ENCODE measurements at places on chromosomes 6 and 20.

GRCh38 chr20:1283522-1284510, 17.7 kb downstream of the SNPH start:
- no peak for DNase-seq

- no peak for DNase-seq
These were observed 62.6 kb downstream of the PRPH2 start for GRCh38 chr6:42659806-42660205.

DNA sequence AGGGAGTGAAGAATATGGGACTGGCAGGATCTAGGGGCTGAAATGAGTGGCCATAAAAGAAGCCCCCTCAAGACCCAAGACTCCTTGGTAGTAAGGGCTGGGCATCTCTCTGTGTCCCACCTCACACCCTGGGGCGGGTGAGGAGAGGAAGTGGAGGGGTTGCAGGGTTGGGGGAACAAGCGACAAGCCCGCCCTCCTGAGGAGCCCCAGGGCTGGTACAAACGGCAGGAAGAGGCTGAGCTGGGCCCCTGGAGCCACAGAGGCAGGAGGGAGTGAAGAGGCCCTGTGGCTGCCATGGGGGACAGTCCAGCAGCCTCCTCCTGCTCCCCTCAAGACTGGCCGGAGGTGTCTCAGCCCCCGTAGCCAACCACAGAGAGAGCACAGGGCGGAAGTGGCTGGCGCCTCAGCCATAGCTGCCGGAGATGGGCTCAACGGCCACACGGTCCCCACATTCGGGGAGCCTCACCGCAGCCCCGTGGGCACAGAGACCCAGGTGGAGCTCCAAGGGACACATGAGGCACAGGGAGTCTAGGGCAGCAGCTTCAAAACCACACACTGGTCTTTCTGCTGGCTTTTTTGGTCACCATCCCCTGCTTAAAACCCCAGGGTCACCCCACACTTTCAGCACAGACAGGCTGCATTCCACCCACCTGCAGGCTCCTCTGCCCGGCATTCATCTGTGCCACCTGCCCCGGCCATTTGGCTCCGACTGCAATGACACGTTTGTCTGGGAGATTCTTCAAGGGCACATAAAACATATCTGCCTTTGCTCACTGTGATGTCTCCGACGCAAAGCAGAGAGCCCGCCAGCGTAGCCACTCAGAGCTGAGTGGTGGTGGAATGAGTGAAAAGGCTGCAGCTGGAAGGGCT, 524 bp downstream of the C20orf203 start:
- no peak for DNase-seq

- DNase-seq: peak; percentile 81
These were observed 25.2 kb downstream of the TRAM2 start for GRCh38 chr6:52551483-52552277.

GRCh38 chr20:44501448-44501847, 20.4 kb downstream of the SERINC3 start:
- peak; percentile 52 for DNase-seq

DNA sequence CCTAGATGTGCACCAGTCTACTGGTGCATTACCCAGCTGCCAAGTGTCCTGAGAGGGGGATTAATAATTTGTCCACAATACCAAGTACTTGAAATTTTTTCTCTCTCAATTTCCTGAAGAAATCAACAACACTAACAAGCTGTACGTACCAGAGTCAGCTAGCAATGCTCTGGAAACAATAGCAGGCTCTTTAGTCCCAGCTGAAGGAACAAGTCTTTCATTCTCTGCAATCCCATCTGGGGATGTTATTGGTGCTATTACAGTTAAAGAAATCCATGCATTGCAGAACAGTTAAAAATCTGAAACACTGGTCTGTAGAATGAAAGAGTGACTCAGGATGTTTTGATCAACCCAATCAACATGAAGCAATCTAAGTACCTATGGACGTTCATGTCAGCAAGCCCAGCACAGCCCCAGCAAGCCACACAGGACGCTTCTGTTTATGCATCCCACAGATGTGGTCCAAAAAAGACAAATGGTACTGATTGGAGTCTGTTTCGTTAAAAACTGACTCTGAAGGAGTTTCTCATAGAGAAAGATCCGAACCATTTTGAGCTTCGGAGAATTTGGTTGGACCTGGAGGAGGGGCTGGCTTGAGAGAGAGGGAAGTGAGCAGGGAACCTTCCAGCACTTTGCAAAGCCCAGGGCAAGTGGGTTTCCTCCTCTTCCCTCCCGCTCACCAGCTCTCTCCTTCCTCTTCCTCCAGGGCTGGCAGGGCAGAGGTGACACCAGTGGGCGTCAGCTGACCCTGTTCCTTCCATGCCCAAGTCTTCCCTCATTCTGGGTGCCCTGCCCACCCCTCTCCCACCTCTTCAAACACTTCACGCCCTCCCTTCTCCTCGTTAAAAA, 11.9 kb downstream of the PRR18 start:
- no peak for DNase-seq

- peak; percentile 54 for DNase-seq
These were observed 49.9 kb downstream of the STK4 start for GRCh38 chr20:45016089-45016671.

GRCh38 chr6:139676718-139677117, 302.3 kb upstream of the CITED2 start:
- DNase-seq: no peak

DNA sequence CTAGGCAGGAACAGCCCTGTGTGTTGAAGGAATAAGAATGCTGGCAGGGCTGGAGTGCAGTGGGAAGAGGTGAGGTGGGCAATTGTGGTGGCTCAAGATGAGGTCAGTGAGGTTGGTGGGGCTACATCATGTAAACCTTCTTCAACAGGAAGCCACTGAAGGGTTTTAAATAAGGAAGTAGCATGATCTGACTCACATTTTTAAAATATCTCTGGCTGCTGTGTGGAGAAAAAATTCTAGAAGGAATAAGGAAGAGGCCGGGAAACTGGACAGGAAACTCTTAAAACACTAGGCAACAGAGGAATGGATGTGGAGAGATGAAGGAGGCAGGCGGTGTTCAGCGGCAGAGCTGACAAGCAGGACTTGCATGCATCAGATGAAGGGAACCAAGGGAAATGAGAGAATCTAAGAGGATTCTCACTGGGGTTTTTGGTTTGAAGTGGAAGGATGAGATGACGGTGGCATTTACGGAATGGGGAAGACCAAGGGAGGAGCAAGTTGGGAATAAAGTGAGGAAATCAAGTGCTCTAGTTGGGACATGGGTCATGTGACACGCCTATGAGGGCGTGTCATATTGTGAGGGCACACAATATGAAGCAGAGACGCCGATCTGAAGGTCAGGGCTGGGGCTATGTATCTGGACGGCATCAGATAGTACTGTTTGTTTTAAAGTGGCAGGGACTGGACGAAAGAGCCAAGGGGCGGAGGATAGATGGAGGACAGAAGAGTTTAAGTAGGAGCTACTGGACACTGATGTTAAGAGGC, 18.2 kb downstream of the TMEM242 start:
- DNase-seq: no peak

DNA sequence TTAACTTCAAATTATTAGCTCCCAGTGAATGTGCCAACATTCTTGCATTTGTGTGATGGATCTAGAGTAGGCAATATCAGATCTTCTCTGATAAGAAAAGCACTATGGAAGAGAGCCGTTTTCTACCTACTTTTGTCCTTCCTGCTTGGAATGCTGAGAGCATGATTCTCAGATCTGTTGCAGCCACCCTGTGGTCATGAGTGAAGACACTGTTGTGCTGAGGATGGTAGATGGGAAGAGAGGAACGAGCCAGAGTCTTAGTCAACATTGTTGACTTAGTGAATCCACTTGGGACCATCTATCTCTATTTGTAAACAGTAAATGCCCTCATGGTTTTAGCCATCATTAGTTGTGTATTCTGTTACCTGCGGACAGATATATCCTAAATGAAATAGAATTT, 202.6 kb downstream of the CD109 start:
- no peak for DNase-seq

GRCh38 chr6:124961777-124962638, at the start of gene RNF217:
Gene RNF217 (plus strand): TSS chr6:124962437. CDS start chr6:124962545, 108 bp downstream.
- DNase-seq: peak; percentile 76

DNA sequence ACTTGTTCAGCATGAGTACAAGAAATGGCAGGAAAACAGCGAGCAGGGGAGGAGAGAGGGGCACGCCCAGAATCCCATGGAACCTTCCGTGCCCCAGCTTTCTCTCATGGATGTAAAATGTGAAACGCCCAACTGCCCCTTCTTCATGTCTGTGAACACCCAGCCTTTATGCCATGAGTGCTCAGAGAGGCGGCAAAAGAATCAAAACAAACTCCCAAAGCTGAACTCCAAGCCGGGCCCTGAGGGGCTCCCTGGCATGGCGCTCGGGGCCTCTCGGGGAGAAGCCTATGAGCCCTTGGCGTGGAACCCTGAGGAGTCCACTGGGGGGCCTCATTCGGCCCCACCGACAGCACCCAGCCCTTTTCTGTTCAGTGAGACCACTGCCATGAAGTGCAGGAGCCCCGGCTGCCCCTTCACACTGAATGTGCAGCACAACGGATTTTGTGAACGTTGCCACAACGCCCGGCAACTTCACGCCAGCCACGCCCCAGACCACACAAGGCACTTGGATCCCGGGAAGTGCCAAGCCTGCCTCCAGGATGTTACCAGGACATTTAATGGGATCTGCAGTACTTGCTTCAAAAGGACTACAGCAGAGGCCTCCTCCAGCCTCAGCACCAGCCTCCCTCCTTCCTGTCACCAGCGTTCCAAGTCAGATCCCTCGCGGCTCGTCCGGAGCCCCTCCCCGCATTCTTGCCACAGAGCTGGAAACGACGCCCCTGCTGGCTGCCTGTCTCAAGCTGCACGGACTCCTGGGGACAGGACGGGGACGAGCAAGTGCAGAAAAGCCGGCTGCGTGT, 11.6 kb downstream of the TNFAIP3 start:
- no peak for DNase-seq

DNA sequence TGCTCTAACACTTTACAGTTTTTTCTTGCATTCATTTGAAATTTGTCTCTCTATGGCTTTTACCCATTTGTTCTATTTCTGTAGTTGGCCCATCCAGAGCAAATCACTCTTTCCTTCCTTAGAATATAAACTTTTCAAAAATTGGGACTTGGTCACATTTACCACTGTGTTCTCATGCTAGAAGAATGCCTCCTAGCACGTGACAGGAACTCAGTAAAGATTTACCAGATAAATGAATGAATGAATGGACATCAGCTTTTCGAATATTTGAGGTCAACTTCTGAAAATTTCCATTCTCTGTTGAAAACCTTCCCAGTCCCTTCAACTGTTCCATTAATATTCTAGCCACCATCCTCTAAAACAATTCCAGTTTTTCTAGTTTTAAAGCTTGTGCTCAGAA, 294.5 kb downstream of the CD83 start:
- DNase-seq: no peak

DNA sequence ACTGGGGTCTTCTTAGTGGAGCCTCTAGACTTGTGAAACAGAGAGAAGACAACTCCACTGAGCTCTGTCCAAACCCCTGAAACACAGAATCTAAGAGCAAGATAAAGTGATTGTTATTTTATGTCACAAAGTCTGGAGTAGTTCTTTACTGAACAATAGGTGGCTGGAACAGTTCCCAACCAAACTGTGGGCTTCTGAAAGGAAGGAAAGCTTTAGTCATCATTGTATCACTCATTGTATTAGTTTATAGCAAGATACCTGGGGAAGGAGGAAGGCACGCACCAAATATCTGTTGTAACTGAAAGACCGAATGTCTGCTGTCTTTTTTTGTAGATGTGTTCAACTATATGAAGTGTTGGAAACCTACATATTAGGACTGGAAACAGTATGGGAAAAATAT, 284.9 kb upstream of the TBX18 start:
- no peak for DNase-seq

DNA sequence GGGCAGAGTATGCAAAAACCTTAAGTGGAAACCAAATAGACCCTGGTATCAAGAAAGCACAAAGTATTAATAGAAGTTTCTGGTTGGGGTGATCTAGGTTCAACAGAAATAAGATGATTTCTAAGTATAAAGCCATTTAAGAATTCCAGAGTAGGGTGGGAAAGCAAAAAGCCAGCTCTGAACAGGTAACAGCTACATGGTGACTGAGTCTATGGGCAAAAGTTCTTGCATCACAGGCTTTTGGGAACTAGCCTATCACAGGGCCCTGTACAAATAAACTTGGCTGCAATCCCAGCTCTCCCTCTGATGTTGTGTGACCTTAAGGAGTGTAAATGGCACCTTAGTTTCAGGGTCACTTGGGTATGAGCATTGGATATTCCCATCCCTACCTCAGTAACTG, 5.5 kb downstream of the TCF19 start:
- no peak for DNase-seq

DNA sequence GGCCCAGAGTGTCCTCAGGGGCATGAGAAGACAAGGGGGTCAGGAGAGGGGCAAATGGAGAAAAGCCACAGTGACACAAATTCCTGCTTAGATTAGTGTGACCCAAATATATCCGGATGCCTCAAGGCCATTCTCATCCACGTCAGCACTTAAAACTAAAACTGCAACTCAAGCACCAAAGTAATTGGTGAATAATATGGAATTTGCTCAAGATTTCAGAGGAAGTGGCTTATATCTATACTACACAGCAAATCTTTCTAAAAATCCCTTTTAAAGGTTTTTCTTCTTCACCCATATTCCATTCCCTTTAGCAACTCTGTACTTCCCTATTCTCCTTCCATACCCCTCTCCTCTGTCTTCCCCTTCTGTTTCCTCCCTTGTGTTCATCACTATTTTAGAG, 15.2 kb downstream of the DEF6 start:
- DNase-seq: no peak

All from adipocyte (in vitro differentiated cells).